ELF-1 (cell line): ENCODE measurements at places on chromosomes 2 and 18.

DNA sequence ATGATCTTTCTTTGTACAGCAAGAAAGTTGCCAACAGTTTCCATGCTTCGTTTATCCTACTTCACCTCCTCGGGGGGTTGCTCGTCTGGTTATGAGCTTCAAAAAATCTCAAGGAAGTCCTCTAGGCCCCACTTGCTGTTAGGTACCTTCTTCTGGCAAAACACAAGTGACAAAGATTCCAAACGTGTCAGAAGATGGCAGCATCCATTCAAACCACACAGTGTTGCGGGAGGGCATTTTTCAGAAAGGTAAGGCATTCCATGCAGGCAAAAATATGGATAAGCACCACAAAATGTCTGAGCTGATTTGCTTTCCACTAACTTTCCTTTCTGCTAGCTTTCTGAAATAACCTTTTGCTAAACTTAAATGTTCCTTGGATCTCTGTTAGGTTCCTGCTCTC lies 13.2 kb upstream of the OR6B3 start:
- no peak for DNase-seq

GRCh38 chr2:193841384-193842150 lies 1646.8 kb upstream of the TMEFF2 start:
- DNase-seq: no peak

GRCh38 chr2:26558271-26559043 lies 80.5 kb upstream of the OTOF start:
- peak; percentile 32 for DNase-seq

- DNase-seq: no peak
These were observed 284.6 kb downstream of the SP3 start for GRCh38 chr2:173680574-173680973.

DNA sequence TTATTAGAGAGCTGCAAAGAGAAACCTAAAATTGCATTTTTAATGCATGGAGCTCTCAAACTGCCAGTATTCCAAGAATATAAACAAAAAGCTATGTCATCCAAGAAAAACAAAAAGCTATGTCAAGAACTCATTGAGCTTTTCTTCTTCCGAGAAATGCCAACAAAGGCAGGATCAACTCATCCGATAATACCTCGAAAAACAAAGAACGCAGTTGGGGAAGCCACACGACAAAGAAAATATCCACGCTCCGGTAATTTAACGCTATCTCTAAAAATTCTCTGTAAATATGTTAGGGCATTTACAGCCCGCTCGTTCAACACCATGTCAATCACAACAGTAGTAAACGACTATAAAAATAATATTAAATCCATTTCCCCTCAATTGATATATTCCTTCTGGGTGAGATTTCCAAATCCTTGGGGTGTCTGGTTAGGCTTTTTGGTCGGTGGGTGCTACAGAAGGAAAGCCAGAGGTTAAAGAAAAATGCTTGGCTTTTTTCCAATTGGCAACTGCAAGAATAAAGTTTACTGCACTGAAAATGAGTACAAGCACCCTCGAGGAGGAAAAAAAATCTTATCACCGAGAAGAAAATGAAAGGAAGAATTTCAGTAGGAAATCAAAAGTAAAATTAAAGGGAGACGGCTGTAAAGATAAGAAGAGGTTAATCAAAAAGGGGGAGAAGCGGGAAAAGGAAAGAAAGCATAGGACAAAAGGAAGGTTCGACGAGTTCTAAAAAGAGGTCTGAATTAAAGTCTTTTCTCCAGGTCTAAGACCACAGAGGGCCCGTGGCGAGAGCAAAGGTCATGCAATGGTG lies 856 bp downstream of the TIA1 start:
- DNase-seq: no peak

DNA sequence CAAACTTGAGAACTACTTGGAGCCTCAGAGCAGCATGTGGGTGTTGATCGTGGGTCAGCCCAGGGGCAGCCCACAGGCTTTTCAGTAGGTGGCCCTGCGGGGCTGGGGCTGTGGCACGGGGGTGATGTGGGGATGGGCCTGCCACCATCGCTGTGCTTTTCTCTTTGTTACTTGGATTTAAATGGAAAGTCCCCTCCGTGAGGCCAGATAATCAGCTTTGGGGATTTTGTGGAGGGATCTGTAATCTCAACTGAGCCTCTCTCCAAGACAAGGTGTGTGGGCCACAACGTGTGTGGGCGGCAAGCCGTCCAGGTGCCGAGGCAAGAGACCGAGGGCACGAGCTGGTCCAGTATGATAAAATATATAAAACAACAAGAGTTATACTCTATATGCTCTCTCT lies 16.7 kb downstream of the COLEC11 start:
- DNase-seq: no peak

GRCh38 chr2:152525277-152525838 lies 190.4 kb downstream of the FMNL2 start:
- no peak for DNase-seq

- no peak for DNase-seq
These were observed 281.1 kb upstream of the FN1 start for GRCh38 chr2:215716956-215717355.

DNA sequence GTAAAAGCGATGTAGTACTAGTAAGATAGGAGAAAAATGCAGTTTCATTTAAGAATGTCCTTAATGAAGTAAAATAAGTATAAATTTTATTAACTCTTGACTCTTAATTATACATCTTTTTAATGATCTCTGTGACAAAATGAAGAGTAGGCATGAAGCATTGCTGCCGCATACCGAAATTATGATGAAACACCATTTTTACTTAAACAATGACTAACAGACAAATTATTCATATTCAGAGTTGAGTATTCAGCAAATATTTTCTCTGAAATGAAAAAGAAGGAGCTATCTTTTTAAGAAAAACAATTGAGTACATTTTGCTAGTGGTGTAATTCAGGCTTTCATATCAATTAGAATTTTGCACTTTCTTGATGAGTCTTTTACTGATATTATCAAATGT lies 150.6 kb upstream of the DOCK10 start:
- no peak for DNase-seq

GRCh38 chr2:117190856-117191559 lies 623.5 kb upstream of the DDX18 start:
- no peak for DNase-seq

- DNase-seq: no peak
These were observed 45.1 kb upstream of the SERTAD2 start for GRCh38 chr2:64698668-64699444.

DNA sequence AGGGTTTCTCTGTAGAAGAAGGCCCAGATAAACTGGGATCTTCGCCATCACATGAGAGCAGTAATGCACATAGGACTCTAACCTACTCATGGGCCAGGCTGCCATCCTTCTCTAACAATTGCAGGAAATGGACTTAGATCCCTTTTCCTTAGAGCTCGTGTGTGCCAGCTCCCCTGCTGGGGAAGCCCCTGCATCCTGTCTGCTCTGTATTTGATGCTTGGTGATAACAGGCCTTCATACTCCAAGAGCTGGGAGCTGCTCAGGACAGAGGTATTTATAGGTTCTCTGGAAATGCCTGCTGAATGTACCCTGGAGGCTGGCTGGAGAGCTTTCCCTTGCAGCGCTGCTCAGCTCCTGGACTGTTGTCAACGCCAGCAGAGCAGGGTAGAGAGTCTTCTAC lies 249.6 kb downstream of the MTX2 start:
- DNase-seq: peak; percentile 73

DNA sequence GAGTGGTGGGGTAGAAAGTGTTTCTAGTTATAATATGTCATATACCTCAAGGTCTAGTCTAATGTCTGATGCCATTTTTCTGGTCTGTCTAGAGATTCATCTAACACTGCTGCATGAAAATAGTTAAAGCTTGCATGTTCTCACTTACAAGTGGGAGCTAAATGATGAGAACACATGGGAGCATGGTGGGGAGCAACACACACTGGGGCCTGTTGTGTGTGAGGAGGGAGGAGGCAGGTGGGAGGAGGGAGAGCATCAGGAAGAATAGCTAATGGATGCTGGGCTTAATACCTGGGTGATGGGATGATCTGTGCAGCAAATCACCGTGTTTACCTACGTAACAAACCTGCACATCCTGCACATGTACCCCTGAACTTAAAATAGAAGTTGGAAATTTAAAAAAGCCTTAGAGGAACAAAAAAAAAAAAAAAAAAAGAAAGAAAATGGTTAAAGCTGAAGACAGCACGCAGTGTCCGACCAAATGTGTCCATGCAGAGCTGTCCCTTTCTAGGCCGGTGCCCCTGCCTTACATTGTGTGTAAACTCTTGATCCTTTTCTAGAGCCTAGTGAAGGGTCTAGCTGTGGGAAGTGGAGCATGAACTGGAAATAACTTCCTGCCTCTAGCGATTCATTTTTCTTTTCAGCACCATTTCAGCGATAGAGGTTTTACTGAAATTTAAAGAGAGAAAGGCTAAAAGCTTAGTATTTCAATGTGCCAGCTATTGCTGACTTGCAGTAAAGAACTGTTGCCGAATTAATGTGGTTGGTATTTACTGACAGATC lies 94.0 kb downstream of the FMNL2 start:
- no peak for DNase-seq

DNA sequence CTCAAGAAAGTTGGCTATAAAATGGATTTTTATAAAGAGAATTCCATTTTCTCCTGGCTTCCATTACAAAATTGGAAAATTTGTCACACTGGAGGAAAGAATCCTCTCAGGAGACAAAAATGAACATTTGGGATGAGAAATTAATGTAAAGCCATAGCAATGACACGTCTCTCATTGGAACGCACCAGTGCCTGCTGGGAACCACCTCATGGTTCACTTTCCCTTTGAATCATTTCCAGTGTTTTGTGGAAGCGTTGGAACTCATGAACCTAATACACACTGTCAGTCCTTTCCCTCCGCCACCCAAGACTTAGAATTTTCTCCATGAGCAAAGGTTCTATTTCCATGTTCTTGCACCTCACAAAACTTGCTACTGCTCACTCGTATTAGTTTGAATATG lies 21.0 kb upstream of the NRP2 start:
- DNase-seq: no peak

- no peak for DNase-seq
These were observed 27.1 kb downstream of the SMIM21 start for GRCh38 chr18:75400366-75400765.

GRCh38 chr18:3721771-3722648 lies 272.0 kb downstream of the TGIF1 start:
- DNase-seq: no peak

GRCh38 chr2:122063716-122064115 lies 308.3 kb downstream of the TSN start:
- DNase-seq: no peak

DNA sequence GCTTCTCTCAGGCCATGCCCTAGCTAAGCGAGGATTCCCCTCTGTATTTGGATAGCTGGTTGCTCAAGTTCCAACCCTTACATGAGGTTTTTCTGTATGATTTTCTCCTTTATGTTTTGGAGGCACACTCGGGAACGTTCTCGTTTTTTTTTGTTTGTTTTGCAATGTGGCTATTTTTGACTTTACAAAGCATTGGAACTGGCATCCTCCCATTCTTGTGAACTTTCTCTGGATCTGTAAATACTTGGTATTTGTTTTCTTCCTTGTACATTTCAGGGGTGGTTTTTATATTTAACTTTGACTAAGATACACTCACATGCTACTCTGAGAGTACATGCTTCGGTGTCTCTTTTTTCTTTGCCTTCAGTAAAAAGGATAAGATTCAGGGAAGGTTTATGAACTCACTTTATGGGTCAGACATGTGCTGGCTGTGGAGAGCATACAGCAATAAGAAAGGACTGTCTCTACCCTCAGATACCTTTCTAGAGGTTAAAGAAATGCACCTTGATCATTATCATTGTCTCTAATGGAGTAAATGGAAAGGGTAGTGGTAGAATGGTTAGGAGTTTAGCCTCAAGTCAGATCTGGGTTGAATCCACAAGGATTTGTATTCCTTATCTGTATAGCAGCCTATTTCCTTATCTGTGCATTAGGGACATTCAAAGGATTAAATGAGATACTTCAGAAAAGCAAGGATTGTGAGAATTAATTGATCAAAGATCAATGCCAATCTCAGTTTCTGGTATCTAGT lies 61.9 kb downstream of the MEIS1 start:
- DNase-seq: no peak

DNA sequence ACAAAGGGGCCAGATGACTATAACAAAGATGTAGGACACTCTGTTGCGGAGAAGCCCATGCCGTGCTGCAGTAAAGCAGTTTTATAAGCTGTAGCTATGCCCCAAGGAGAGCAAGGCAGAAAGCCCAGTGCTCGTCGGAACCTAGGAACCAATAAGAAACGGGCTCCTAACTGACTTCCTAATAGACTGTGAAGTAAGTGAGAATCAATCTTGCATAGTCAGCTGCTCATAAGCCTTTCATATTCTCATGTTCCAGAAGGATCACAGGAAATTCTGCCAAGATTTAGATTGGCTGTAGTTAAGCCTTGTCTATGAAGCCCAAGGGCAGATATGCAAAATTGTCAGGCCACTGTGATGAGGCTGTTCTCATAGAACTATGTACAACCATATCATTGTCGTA lies 98.4 kb downstream of the RTTN start:
- DNase-seq: no peak

DNA sequence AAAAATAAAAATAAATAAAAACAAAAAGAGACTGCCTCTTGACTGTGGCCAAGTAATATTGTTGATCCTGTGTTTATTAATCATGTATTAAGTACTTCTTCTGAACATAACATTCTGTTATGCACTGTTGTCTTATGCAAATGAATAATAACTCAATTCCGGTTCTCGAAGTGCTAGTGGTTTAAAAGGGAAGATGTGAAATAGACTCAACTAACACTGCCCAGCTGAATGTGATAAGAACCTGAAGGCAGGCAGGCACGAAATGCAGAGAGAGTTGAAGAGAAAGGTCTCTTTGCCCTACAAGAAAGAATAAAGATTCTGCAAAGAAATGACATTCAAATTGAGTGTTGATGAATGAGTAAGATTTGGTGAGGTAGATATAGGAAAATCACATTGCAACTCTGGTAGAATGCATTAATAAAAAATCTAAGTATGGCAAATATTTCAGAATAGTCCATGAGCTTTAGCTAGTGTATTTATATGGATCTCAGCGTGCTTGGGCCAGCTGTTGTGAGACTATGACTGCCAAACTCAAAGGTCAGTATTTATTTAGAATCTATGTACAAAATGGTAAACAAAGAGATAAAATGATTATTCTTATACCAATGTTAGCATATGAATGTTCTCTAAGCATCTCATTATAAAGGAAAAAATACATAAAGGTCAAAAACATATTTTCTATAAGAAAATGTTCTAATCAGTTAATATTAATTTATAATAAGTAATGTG lies 352.3 kb upstream of the CDH7 start:
- no peak for DNase-seq

GRCh38 chr2:118614841-118615271 lies 232.6 kb downstream of the EN1 start:
- peak; percentile 24 for DNase-seq
